ENCODE measurements at places on chromosomes 16 and 17.
A peak's percentile ranks its signal among the peaks of the same experiment; 100 is the strongest.

DNA sequence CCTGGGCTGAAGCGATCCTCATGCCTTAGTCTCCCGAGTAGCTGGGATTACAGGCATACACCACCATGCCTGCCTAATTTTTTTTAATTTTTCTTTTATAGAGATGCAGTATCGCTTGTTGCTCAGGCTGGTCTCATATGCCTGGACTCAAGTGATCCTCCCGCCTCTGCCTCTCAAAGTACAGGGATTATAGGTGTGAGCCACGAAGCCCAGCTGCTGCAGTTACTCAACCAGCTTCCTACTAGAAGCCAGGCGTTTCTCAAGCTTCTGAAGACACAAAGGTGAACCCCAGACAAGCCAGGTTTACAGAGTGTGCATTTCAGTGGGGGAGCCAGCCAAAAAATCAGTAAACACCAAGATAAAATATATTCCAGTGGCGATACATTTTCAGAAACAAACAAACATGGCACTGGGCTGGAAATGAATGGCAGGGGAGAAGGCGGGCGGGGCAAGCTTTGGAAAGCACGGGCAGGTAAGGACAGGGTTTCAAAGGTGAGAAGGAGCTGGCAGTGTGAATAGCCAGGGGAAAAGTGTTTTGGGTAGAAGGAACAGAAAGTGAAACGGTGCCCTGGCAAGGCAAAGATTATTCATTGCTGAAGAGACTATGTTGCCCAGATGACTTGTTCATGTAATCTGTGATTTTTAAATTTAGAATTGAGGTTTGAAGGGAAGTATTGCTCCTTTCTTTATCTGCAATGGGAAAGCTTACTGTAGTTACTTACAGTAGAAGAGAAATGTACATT, 471.1 kb downstream of the WWOX start:
- no peak for DNase-seq

- DNase-seq, result no peak
Measured at GRCh38 chr16:86319585-86320236, 190.6 kb upstream of the FOXF1 start.

GRCh38 chr17:44266402-44267164, 1.4 kb downstream of the SLC4A1 start:
- no peak for DNase-seq

- DNase-seq, result peak; percentile 21
Measured at GRCh38 chr17:38598536-38598935, 7.2 kb downstream of the SRCIN1 start.

DNA sequence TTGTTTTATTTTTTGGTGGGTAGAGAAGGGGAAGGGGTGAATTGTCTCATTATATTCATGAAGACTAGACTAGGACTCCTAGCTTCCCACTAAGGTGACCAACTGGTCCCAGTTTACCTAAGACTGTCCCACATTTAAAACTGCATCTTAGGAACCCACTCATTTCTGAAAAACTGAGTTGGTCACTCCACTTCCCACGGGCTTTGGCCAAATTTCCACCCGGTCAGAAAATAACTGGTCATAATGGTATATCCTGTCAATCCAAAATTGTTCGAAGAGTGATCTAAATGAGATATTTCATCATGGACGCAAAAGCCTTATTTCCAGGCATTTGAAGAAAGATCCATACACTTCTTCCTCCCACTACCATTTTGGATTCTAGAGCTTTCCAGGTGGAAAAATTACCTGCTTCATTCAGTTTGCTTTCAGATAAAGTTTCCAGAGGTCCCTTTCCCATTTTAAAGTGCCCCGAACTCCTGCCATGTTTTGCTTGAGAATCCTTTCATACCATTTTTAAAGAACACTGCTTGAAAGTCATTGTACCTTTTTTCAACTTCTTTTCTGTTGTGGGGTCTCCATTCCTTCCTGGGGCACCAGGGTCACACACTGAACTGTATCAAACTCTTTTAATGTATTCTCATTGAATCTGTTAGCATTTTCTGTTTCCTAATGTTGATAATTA, 21.8 kb upstream of the ZFHX3 start:
- no peak for DNase-seq

DNA sequence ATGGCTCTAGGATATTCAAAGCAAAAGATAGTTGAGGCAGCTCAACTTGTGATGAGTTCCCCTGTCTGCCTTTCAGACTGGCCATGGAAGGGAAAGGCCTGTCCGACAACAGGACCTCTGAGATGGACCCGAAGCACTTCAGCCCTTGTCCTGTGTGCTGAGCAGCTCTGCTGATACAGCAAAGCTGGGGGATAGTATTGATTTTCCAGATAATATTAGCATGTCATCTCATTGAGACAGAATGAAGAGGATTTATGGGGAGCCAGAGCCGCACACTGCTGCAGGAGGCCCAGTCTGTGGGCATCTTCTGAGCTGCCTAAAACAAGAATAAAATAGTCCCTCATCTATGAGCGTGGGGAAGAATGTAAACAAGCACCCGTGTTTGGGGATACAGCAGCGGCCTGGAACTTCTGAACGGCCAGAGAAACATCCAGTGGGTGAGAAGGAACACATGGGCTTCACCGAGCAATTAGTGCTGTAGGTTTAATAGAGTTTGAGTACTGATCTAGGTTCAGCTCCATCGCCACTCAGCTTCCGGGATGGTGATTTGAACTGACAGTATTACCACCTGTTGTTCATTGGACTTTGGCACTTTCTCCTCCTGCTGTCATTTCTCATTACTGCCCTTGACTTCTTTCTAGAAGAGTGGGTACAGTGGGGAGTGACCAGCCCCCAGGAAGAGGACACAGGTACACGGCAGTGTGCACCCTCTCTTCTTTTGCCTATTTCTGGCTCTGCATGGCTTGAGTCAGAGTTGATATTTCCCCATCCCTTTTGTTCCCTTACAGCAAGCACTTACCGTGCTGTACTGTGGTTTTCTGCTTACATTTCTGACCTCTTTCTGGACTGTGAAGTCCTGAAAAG, 96.5 kb upstream of the TBX2 start:
- DNase-seq, result no peak

GRCh38 chr17:47717261-47717697, 15.8 kb upstream of the TBX21 start:
- no peak for DNase-seq

DNA sequence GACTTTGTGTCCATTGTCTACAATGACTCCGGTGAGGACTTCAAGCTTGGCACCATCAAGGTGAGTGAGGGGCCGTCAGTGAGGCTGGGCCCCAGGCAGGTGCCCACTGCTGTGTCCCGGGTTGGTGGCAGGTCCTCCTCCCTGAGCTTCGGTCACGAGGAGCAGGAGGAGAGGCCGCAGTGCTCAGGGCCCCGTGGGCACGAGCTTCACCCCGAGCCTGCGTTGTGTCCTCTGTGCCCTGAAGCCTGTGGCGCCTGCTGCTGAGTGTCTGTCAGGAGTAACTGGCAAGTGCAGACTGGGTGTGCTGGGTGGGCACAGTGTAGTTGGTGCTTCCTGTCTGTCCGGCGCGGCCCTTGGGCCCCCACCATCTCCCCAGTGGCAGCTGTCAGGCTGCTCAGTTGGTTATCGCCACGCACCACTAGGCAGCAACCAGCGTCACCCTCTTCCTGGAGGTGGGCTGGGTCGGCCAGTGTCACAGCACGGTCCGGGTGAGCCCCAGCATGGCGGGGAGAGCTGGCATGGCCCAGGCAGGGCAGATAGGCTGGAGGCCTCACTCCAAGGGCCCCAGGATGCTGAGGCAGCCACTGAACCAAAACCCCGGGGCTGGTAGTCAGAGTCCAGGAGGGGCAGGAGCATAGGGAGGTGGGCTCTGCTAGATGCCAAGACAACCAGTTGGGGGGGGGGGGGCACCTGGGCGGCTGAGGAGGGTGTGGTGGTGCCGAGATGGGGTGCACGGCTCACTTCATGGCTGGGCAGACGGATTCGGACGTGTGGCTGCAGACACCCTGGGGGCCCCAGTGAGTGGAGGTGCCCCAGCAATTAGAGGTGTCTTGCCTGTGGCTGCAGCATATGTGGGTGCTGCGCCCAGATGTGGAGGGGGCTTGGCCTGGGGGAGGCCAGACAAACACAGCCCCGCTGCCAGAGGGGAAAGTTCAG, 39.3 kb downstream of the TSC2 start:
- no peak for DNase-seq

GRCh38 chr17:47831934-47832327, 461 bp downstream of the LRRC46 start:
- DNase-seq, result no peak

- DNase-seq, result no peak
Measured at GRCh38 chr17:7436556-7437368, 1.5 kb downstream of the TMEM102 start.

DNA sequence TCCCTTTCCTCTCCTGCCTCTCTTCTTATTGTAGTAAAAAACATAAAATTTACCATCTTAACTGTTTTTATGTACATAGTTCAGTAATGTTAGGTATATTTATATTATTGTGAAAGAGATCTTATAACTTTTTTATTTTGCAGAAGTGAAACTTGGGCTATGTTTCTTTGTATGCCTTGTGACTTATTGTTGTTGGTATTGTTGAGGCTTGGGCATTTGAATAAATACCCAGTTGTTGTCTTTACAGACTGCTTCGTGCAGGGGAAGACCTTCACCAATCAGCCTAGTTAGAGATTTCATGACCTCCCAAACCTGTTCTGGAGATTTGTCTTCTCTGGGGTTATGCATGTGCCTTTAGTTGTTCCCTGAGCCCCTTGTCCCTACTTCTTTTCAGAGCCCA, 31.9 kb downstream of the REXO5 start:
- DNase-seq, result no peak

DNA sequence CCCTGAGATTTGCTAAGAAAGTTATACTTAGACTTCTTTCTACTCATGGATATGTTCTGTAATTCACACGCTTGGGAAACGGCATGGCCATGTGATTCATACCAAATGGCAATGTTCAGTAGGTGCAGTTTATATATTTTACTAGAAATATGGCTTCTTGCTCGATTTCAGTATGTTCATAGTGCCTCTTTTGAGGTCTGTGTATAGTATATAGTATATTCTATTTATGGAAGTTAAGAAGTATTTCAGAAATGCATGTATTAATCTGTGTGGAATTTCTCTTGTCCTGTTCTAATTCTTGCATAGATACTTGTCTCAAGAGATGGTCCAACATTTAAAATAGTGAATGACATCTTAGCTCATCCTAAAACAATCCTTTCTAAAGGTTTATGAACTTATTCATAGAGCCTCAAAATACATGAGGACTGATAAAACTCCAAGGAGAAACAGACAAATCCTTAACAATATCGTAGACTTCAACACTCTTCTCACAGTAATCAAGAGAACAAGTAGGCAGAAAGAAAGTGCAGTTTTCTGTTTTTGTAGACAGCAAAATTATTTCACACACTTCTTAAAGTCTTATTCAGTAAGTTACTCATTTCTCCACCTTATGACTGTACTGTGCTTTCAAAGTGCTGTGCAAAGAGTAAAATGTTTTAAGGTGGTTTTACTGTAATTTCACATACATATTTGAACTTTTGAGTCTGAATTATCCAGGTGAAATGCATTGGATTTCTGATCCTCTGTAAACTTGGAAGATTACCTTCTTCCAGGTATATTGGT, 11.1 kb downstream of the BPTF start:
- DNase-seq, result no peak

DNA sequence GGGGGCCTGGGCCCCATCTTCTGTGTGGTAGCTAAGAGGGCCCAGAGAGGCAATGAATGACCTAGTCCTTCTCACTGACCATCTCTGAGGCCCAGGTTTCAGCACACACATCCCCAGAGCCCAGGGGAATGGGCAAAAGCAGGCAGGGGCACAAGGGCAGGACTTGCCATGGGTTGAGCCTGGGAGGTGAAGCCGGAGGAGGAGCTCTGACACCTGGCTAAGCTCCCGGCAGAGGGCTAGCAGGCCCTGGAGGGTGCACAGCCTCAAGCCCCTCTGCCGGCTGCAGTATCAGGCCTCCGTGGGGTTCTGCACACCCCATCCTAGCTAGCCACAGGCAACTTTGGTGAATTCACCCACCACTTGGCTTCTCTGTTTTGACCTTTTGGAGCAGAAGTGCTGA, 5.3 kb downstream of the SRCIN1 start:
- no peak for DNase-seq

DNA sequence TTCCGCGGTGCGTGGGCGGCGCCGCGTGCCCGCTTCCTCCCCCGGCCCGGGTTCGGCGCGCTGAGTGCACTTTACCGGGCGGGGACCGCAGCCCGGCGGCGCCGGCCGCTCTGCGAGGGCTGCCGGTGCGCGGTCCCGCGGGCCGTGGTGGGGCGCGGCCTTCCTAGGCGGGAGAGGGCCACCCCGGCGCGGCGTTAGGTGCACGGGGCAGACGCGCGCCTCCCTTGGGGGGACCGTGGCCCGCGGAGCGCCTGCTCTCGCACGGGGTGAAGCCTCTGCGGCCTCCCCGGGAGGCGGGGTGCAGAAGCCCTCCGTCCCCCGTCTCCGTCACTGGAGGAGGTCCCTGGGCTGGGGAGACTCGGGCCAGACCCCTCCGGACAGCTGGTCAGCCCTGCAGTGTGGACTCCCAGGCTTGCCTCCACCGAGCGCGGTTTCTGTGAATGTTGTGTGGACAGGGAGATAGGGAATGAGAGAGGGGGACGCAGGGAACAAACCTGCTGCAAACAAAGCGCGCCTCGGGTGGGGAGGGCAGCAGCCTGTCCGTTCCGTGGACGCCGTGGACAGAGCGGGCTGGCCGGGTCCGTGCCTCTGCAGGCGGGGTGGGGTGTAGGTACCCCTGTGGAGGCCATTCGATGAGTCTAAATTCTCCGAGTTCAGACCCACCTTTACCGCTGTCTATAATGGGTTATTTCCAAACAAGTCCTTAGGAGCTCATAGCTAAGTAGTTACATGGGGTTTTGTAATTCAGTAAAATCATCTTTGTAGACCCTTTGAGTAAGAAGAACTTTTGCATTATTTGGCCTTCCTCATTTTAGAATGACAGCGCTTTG, 721 bp downstream of the TBCD start:
- DNase-seq, result no peak

DNA sequence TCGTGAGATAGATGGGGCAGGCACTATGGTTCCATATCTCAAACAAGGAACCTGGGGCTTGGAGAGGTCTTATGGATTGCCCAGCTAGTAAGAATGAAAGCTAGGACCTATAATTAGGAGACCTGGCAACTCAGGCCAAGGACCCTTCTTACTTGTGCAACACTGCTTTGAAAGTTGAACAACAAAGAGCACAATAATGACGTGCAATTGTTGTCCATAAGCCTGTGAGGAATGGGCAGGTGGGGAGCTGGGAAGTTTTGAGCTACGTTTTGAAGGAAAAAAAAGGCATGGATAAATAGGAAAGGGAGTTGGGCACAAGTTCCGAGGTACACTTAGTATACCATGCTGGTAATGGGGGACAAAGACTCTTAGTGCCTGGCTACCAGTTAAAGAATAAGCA, 104.3 kb downstream of the HS3ST3B1 start:
- DNase-seq, result no peak

DNA sequence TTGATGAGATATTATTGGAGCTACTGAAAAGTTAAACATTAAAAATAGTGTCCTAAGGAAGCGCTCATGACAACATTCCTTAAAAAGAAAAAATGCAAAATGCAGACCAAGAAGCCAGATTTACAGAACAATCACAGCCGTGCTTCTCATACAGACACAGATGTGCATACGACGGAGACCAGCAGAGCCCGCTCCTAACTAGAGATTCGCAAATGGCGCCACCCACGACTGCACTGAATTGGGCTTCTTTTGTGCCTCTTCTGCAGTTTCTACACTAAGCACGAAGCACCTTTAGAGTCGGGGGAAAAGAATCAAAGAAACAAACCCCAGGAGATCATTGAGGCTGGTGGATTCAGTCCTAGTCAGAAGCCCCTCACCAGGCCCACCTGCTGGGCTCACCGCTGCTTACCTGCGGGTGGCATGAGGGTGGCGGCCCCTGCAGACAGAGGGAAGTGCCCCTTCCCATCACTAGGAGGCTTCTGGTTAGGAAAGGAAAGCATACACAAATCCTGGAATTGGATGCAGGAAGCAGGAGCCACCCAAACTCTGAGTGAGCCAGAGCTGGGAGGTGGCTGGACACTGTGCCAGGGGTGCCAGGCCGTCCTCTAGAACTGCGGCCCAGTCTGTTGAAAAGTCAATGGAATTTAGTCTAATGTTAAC, 64.9 kb upstream of the CHMP6 start:
- DNase-seq, result no peak
